ENCODE measurements at places on chromosomes 7 and 10.
A peak's percentile ranks its signal among the peaks of the same experiment; 100 is the strongest.

DNA sequence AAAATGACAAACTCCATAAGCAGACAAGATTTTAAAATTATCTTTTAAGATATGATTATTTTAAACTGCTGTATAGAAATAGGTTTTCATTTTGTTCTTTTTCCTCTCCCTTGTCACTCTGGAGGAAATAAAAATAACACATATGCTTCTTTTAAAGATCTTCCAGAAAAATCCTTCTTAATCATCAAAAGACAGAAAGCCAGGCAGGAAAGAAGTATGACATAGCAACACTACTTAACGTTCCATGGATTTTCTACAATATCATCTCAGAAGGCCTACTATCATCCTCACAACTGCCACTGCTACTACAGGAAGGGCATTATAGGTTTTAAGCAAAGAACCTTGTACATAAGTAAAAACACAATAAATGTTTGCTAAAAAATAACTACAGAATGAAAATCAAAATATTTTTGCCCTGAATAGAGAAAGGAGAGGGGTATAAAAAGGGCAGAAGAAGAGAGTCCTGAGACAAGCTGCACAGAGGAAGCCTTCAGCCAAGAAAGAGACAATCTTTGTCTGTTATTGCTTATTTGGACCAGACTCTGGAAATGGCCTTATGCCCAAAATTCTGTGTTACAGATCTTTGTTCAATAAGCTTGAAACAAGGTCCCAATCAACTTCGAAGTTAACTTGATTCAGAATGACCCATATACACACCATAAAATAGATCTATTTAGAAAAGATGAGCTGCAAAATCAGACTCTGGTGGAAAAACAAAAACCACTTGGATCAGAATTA lies 67.8 kb downstream of the ABI1 start:
- DNase-seq = no peak

- no peak for DNase-seq
Measured at GRCh38 chr7:2553108-2553507, 2.2 kb downstream of the BRAT1 start.

DNA sequence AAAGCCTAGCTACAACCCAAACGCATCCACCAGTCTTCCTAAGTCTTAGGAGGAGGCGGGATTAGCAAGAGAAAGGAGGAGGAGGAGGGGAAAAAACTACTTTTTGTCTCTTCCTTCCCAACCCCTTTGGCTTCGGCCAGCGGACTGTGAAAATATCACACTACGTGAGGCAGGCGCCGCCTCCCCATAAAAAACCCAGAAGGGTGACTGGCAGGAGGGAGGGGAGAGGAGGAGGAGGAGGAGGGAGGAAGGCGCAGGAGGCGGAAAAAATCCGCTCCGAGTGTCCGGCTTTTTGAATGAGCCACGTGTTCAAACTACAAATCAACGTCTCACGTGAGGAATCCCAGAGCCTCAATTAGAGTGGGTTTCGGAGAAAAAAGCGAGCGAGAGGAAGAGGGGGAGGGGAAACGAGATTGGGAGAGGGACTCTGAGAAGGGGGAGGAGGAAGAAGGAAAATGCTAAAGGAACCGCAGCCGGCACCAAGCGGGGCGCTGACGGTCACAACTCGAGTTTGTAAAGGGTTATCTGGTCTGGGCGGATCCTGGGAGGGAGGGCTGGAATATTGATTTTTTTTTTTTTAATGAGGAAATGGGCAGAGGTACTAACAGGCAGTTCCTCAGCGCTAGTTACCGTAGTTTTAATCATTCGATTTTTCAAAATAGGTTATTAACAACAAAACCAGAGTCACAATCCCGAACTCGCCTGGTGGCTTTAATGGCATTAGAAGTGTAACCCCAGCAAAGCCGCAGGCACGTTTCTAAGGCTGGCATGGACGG lies at the start of gene IGF2BP3:
Gene IGF2BP3, minus strand, starts transcription at position 162 of the 776 bp plus-strand sequence. CDS start 381 bp downstream, outside the sequence.
- peak; percentile 84 for DNase-seq

DNA sequence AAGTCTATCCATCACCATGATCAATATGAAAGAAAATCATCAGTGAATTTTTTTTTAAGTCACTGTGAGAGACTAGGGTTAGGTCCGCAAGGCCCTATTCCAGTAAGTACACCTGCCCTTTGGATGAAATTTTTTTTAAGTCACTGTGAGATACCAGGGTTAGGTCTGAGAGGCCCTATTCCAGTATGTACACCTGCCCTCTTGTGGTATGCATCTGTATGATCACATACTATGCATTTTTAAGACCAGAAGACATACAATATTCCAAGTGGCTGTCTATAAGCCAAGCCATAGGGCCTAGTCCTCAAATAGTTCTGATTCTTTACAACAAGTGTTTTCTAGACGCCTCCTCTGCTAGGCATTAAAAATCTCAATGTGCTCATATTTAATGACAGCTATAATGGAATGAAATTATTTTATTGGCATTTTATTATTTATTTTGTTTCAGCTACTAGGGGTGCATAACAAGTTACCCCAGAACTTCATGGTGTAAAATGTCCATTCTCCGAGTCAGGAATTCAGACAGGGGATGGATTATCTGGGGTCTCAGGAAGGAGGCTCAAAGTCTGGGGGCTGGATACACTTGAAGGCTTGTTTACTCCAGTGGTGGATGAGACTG lies 53.1 kb downstream of the TEX36 start:
- DNase-seq = peak; percentile 56

- no peak for DNase-seq
Measured at GRCh38 chr7:70219061-70219460, 620.8 kb downstream of the AUTS2 start.

DNA sequence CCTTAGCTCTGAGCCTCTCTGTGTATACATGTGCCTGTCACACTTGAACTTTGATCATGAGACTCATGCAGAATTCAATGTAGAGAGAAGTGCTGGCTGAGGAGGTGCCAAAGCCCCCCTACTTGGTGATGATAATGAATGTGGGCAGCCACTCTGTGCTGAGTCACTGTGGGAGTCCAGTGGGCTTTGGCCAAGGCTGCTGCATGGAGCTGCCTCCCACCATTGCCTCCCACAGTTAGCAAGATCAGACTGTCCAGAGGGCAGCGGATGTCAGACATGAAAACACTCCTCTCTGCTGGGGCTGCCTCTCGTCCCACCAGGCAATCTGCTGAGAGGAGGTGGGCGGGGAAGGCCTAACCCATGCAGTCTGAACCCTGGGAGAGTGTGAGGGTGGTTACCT lies 180.3 kb downstream of the SH2D4B start:
- DNase-seq = no peak

GRCh38 chr7:36137258-36137657 lies 15.8 kb upstream of the EEPD1 start:
- no peak for DNase-seq

DNA sequence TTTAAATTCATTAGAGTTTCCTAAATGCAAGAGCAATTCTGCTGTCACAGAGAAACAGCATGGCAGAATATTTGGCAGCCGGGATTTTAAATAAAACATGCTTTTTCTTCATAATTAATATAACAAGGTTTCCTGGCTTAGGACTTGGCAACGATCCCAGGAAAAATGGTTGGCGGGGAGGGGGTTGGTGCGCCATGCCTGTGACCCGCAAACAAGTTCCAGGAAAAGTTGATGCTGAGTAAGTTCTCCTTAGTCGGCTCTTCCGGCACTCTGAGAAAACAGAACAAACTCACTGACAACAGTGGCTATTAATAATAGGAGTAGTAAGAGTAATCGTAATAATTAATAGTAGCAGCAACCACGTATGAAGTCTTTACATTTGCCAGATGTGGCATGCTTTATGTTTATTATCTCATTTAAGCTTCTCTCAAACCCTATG lies 4.6 kb downstream of the HABP2 start:
- DNase-seq = no peak

GRCh38 chr10:72255977-72256729 lies 17.6 kb upstream of the DDIT4 start:
- peak; percentile 18 for DNase-seq

- no peak for DNase-seq
Measured at GRCh38 chr10:49599546-49599945, 10.6 kb upstream of the SLC18A3 start.

- no peak for DNase-seq
Measured at GRCh38 chr7:18153183-18153748, 125.6 kb upstream of the PRPS1L1 start.

GRCh38 chr7:99011706-99012404 lies 132.1 kb downstream of the SMURF1 start:
- DNase-seq = no peak

DNA sequence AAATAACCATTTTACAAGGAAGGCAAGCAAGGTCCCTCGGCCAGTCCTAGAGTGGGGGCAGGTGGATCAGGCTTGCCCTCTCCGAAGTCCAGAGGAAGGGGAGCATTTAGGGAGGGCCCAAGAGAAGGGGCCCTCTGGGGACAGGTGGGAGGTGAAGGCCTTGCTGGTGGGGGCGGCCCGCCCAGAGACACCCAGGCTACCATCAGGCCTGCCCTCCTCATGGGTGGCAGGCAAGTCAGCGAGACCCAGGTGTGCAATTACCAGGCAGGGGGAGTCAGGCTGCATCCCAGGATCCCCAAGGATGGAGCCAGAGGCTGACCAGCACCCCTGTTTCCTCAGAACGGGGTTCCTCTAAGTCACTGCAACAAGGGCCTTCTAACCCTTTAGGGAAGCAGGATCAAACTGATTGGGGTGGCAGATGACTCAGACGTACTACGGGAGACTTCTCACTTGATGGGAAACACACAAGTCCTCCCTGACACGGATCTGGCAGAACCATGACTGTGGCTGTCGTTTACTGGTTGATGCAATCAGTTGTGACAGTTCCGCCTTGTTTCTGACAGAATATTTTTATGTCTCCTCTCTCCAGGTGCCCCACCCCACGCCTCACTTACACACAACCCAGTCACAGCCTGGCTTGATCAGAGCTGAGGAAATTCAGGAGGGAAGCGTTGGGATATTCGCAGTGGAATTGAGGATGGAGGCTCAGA lies 8.2 kb downstream of the LOXL4 start:
- no peak for DNase-seq

GRCh38 chr7:117084286-117084685 lies 131.0 kb downstream of the ST7 start:
- no peak for DNase-seq

DNA sequence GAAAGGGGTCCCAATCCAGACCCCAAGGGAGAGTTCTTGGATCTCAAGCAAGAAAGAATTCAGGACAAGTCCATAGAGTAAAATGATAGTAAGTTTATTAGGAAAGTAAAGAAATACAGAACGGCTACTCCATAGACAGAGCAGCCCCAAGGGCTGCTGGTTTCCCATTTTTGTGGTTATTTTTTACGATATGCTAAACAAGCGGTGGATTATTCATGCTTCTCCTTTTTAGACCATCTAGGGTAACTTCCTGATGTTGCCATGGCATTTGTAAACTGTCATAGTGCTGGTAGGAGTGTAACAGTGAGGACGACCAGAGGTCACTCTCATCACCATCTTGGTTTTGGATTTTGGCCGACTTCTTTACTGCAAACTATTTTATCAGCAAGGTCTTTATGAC lies 1033.4 kb downstream of the SORCS3 start:
- no peak for DNase-seq

DNA sequence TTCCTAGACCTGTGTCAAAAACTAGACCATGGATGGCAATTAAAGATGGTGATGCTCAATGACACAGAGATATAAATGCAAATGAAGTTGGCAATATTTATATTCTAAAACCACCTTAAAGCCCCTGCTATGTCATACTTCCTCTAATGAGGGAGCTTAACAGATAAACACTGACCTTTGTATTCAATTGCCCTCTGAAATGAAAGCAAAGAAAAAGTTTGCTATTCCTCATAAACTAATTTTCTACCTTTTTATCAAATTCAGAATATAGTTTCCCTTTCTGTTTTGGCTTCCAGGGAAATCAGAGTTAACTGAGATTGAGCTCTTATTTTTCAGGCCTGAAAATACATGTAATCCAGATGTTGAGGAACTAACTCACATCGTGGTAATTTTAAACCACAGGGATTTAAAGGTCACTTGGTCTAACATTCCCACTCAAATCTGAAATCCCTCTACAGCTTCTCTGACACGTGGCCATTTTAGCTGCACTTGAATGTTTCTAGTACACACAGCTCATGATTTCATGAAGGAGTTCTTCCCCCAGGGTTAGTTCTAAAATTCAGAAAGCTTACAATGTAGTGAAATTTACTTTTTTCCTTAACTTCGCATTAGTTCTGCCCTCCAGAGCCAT lies 37.9 kb upstream of the ABCB5 start:
- no peak for DNase-seq

DNA sequence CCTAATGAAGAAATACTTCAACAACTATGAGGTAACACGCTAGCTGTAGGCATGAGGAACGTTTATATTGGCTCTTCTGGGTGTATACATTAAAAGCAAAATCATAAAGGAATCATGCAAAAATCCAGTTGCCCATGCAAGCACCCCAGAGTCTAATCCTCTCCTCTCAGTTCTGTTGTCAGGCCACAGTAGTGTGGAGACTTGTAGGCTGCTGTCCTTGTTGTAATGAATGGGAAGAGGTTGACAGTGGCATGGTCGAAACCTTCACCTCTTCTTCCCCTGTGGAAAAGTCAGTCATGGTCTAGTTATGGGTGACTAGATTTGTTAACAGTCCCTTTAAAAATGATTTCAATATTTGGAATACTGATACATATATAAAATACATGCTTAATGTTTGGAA lies 121.3 kb downstream of the CNOT4 start:
- no peak for DNase-seq

DNA sequence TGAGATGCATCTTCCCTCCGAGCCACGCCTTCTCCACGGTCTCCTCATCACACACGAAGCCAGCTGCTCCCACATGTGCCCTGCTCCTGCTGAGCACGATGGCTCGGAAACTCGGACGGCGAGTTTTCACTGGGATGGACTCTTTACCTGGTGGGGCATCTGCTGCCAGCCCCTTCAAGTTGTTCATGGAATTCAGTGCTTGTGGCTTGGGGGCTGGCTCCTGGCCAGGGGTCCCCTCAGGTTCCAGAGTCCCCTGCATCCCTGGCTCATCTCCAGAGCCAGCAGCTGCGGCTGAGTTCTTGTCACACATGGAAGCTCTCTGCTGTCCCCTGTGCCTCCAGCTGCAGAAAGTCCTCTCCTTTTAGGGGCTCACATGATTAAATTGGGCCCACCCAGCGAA lies 654.0 kb downstream of the SDK1 start:
- peak; percentile 24 for DNase-seq

GRCh38 chr10:1362589-1363445 lies 306.6 kb downstream of the WDR37 start:
- DNase-seq = no peak

- no peak for DNase-seq
Measured at GRCh38 chr7:99579281-99579955, 18.6 kb upstream of the TMEM225B start.

GRCh38 chr10:44395396-44395795 lies 10.5 kb upstream of the CXCL12 start:
- peak; percentile 90 for DNase-seq

DNA sequence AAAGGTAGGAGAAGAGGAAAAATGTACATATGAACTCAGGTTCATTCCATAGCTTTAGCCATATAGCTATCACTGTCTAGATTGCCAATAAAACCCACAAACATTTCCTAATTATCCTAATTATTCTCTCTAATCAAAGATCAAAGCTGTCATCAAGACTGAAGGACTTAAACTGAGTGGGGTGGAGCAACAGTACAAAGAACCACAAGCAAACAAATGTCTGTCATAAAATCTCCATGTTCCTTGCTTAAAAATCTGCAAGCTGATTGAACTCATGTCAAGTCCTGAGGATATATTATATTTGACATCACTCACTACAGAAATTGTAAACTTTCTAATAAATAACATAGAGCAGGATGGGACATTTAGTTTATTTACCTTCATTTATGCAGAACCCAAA lies 315.9 kb downstream of the SNX13 start:
- DNase-seq = no peak

GRCh38 chr7:26035552-26035951 lies 116.4 kb upstream of the NFE2L3 start:
- no peak for DNase-seq

GRCh38 chr10:47059606-47060311 lies 148.5 kb downstream of the PTPN20 start:
- no peak for DNase-seq

Measured in NCI-H2171 treated with DMSO at 0.1 percent for 48 hours (cell line).